Fibroblast of skin of left quadriceps (primary cell): ENCODE measurements at places on chromosomes 16 and 17.

DNA sequence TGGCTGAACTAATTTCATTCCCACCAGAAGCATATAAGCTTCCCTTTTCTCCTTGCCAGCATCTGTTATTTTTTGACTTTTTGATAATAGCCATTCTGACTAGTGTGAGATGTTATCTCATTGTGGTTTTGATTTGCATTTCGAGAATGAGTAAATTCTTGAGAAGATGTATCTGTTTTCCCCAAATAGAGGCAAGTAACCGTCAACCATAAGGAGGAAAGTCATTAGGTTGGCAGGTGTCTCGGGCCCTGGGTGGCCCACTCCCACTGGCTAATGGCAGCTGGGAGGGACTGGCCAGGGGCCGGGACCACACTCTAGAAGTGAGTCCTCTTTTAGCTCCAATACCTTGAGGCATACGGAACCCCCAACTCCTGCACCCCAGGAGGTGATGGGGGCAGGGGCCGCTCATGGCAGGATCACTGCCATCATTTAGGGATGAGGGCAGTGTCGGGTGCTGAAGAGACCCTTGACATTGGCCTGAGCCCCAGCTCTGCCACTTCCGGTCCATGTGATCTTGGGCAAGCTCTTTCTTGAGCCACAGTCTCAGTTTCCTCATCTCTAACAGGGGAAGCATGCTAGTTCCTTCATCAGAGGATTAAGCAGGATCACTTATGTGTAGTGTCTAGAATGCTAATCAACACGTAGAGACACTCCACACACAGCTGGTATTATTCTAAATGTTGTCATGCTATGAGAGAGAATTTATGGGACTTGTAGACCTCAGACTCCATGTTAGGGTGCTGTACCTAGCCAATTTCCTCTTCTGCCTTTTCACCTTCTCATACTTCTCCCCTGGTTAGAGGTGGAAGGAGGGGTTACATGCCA, 44.3 kb downstream of the RGS9 start:
- no peak for DNase-seq

DNA sequence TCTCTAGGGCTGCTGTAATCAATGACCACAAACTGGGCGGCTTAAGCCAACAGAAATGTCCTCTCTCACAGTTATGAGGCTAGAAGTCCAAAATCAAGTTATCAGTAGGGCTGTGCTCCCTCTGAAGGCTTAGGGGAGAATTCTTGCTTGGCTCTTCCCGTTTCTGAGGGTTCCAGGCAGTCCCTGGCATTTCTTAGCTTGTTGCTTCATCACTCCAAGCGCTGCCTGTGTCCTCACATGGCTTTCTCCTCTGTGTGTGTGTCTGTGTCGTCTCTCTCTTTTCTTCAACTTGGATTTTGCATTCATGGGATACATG, 13.7 kb upstream of the CDC42EP4 start:
- DNase-seq = peak; percentile 70

GRCh38 chr16:11050944-11051343, 106.6 kb downstream of the CLEC16A start:
- no peak for DNase-seq

- DNase-seq = no peak
Measured at GRCh38 chr17:82108038-82108437, 10.0 kb upstream of the FASN start.

GRCh38 chr17:62911114-62911513, 54.9 kb upstream of the TANC2 start:
- DNase-seq = no peak

DNA sequence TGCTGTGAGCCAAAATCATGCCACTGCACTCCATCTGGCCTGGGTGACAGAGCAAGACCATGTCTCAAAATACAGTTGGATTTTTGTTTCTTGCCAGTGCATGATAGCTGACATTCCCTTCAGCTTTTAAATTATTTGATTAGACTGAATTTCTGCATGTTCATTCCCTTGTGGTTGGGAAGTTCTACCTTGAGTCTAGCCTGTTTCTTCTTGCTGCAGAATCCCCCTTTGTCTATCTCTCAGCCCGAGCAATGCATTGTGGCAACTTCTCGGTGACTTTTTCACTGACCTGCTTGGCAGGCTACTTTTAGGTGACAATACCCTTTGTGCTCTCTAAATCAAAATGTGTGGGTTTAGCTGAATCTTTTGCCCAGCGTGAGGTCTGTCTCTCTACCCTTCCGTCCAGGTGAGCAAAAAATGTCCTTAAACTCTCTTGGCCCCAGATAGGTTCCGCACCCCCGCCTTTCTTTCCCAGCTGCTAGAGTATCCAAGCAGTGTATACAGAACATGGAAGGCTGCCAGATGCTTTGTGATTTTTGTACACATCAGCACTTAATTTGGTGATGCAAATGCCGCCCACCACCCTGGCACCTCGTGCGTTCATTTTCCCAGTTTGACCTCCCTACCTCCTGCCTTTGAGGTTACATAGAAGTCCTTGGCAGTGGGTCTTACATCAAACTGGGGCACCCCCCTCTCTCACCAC, 130.2 kb downstream of the ABCC6 start:
- DNase-seq = no peak
